Sigmoid colon (tissue), 7 donors: ENCODE measurements at places on chromosomes 12 and 14. TPM values are rescaled to one million over a fixed set of nuclear protein-coding genes. Genes with fewer than 3 reads are reported as not detected.

DNA sequence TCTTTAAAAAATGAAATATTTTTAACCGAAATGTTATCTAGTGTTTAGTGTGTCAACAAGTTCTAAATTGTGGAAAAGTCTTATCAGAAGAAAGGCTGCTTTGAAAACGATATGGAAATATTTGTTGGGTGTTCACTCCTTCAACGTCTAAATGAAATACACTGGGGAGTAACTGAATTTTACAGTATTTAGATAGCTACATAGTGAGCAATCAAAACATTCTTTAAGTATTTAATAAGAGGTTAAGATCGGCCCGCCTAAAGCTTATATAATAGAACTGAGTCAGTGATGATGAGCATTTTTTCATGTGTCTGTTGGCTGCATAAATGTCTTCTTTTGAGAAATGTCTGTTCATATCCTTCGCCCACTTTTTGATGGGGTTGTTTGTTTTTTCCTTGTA lies 228.3 kb downstream of the RAD51B start:
- DNase-seq: no peak

DNA sequence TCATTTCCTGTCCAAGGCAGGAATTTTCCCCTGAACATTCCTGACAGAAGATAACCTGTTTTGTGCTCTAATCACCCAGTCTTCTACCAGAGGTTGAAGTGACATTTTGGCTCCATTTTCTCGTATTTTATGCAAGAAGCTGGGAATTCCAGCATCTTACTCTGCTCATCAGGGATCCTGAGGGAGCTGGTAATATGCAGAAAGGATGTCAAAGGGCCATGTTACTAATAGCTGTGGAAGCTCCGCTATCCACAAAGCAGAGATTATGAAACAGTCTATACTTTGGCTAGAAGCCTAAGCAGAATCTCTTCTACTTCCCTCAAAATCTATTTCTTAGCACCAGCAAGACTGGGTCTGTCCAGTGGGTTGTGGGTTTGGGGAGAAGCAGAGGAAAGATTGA lies 613.0 kb downstream of the DIO2 start:
- DNase-seq: no peak

GRCh38 chr12:128810182-128811127 lies 13.3 kb downstream of the SLC15A4 start:
- DNase-seq: peak; percentile 78

DNA sequence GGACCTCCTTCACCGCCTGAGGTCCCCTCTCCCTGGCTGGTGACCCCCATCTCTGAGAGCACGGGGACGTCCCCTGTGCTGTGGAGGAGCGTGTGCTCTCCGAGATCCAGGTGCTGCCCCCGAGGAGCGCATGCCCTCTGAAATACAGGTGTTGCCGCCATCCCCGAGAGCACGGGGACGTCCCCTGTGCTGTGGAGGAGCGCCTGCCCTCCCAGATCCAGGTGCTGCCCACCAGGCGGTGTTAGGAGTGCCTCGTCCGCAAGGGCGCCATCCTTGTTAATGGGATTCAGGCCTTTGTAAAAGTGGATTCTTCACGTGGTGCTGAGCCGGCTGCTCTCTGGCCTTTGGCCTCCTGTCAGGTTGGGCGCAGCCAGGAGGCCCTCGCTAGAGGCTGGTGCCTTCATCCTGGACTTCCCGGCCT lies 10.1 kb downstream of the NOC4L start:
- DNase-seq: no peak

GRCh38 chr12:63150713-63151622 lies at the start of gene AVPR1A:
Gene AVPR1A, minus strand, starts transcription at chr12:63151201. Its CDS starts 365 bp downstream, at chr12:63150836.
- no peak for DNase-seq

GRCh38 chr14:61178226-61179060 lies 102.7 kb downstream of the TMEM30B start:
- no peak for DNase-seq

DNA sequence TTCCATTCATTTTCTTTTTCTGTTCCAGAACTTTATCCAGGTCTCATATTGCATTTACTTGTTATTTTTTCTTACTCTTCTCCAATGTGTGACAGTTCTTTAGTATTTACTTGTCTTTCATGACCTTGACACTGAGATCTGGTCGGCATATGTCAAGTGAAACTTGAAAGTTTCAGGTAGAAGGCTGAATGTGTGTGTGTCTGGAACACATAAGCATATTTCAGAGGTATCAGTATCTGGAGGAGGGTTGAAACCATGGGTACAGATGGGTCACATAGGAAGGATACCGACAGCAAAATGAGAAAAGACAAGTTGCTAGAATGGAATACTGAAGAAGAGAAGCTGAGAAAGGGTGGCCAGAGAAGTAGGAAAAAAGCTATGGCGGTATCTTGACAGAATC lies 22.5 kb upstream of the PTGDR start:
- DNase-seq: no peak

Gene GLI1
- not detected for polyA plus RNA-seq
